ENCODE measurements at places on chromosomes 5 and 9. TPM values are rescaled to one million over a fixed set of nuclear protein-coding genes. Genes with fewer than 3 reads are reported as not detected.

The NRARP gene
- total RNA-seq, result 8.8 TPM

The GDA gene
- not detected for total RNA-seq

- DNase-seq, result no peak
Measured at GRCh38 chr5:77301447-77301883, 91.0 kb downstream of the PDE8B start.

DNA sequence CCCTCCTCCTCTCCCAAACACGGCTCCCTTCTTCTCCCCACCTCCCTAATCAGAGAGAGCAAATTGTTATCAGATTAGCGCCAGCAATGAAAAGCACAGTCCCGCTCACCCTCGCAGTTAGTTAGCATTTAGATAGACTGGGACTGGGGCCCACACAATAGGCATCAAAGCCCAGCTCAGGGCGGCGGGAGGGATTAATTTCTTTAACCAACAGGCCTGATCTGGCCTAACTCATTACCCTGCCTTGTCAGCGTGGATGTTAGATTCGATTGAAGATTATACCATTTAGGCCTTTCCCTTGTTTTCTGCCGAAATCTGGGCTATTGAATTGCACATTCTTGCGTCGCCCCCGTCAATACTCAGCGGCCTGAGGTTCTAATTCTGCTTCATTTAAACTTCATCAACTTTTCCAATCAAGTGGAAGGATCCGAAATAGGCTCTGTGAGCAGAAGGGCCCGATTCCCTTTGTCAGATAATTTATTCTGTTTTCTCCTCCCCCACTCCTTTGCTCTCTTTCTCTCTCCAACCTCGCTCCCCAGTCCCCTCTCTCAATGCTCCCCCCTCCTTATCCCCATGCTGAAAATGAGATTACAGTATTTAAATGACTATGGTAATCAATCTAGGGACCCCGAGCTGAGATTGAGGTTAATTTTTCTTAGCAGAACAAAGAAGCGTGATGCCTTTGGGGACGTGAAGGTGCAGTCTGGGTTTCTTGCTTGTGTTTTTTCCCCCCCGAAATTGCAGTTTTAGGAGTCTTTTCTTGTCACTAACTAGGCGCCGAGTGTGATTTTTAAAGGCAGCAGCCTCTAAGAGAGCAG is 15.1 kb downstream of the CFAP77 start:
- no peak for DNase-seq
